ENCODE measurements at places on chromosomes 1 and 21.
A peak's percentile ranks its signal among the peaks of the same experiment; 100 is the strongest.

- DNase-seq: peak; percentile 84
These were observed 477.6 kb downstream of the NPHP4 start for GRCh38 chr1:5514527-5515183.

- no peak for DNase-seq
These were observed 273.6 kb upstream of the LRRC7 start for GRCh38 chr1:69294171-69294570.

DNA sequence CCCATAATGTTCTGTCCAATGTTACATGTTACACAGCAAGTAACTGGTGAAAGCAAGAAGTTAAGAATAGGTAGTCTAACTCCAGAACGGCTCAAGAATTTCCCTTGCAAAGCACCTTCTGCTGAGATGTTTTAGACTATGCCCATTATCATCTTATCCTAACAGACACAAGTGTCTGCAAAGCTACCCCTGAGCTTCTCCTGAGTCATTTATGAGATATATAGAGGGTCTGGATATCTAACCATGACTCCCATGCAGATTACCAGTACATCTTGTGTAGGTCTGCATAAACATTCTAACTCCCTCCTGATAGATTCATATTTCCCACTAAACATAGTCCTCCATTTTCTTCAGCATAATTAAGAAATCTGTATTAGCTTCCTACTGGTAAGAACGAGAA, 171.7 kb downstream of the COQ8A start:
- DNase-seq: no peak

GRCh38 chr1:71695821-71696220, 586.5 kb downstream of the NEGR1 start:
- DNase-seq: no peak

- no peak for DNase-seq
These were observed 2.2 kb downstream of the ESRRG start for GRCh38 chr1:216721062-216721461.

DNA sequence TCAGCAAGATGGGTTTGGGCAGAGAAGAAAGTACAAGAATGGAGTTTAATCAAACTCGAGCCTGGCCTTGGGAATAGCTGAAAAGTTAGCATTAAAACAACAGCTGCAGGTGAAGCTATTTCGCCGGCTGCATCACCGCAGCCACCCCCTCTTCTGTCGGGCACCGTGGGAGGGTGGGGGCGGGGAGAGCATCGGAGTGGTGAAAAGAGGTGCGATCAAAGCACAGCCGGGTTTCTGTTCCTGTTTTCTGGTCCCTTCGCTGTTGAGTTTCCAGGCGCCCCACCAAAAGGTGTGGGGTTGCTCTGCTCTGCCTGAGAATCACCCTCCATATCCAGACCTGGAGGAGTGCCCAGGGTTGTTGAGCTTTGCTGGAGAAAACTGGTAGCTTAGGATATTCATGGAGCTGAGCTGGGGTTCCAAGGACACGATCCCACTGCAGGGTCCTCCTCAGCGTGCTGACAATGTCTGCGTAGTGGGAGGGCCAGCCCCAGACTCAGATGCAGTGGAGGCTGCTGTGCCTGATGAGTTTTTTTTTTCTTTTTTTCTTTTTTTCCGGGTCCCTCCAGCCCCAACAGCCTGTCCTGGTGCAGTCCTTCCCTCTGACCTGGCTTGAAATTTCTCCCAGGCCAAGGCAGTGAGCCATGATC, 127.5 kb upstream of the C1orf174 start:
- DNase-seq: no peak

- no peak for DNase-seq
These were observed 53.9 kb downstream of the DUSP10 start for GRCh38 chr1:221687836-221688487.

DNA sequence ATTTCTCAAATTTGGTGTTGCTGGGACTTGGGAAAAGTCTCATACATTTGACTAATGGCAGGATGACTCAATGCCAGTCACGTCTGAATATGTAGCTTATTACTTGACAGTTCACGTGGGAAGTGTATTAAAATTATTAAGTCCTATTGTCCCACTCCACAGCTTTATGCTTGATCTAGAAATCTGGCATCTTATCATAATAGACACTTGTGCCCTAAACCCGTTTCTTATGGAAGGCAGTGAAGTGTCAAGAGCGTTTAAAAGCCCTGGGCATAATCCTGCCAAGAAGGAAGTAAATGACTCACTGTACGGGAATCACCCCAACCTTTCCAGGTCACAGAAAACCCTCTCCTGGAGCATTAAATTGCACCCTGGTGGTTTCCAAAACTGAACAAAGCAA, 207.4 kb downstream of the APP start:
- no peak for DNase-seq

- no peak for DNase-seq
These were observed 2.8 kb upstream of the SEC22B start for GRCh38 chr1:120178799-120179756.

GRCh38 chr21:43193088-43193650, 24.4 kb downstream of the CRYAA start:
- DNase-seq: peak; percentile 31
